ENCODE measurements at places on chromosomes 13 and 19.

GRCh38 chr19:40055832-40056504, at the start of gene ZNF780B:
ZNF780B (minus strand) TSS chr19:40056231; CDS start chr19:40050332, 5,899 bp downstream.
- DNase-seq: peak; percentile 73

DNA sequence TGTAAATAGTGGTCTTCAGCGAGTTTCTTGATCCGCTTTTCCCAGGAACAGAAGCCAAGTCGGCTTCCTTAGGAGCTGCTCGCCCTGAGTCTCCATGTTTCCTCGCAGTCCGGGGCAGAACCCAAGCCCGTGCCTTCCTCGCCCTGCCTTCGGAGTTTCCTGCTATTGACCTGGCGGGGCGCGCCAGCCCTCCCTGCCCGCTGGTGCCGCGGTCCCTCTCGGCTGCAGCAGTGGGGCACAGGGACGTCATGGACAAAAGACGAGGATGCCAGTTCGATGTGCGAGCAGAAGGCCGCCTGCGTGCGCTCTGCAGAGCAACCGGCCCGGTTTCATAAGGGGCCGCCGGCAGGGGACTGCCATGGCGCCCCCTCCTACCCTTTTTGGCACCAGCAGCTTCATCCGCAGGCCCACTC, 156.6 kb downstream of the TM9SF2 start:
- no peak for DNase-seq

- no peak for DNase-seq
These were observed 696 bp downstream of the NUP58 start for GRCh38 chr13:25302121-25302520.

DNA sequence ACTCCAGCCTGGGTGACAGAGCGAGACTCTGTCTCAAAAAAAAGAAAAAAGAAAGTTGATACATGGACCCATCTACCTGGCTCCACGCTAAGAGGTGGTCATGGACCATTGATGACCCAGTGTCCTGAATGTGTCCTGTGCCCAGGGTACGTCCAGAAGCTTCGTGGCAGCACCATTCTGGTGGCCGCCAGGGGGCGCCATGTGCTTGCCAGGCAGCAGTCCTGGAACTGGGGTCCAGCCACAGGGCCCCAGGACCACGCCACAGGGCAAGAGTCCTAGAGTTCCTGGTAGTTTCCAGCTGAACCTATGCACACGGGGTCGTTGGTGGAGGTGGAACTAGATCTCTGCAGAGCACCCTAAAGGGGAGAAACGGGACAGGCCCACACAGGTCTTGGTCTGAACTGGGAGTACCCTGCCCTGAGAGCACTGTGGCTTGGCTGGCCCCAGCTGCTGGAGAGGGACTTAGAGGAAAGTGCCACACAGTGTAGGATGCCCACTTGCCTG, 19.9 kb upstream of the FBXO27 start:
- peak; percentile 59 for DNase-seq

- DNase-seq: no peak
These were observed 139.0 kb downstream of the RAP2A start for GRCh38 chr13:97573011-97573410.

DNA sequence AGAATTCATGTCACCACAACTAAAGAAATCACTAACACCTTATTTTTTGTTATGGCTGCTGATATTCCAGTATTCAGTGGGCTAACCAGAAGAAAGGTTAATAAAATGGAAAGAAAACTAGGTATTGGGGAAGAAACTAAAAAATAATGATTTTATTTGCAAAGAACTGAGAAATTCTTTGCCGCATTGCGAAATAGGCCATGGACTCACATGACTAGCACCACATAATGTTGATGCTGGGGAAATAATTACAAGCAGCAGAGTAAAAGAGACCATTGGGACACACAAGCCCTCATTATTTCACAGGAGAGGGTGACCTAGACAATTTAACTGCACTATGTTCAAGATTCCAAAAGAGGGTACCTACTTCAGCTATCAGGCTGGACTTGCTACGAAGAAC, 1411.5 kb downstream of the SLITRK5 start:
- no peak for DNase-seq

DNA sequence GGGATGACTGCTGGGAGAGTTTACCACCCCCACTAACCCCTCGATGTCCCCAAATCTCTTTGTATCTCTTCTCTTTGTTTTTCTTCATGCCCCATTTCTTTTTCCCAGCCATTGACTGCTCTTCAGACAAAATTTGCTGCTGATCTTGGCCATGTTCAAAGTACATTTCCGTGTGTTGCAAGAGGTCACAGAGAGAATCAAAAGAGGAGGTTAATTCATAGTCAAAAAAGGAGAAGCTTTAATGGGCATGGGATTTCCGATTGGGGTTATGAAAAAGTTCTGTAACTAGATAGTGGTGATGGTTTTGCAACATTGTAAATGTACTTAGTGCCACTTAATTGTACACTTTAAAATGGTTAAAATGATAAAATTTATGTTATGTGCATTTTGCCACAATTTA, 121.1 kb downstream of the FLT1 start:
- no peak for DNase-seq

GRCh38 chr19:46082728-46083050, 41.8 kb downstream of the IGFL3 start:
- no peak for DNase-seq

DNA sequence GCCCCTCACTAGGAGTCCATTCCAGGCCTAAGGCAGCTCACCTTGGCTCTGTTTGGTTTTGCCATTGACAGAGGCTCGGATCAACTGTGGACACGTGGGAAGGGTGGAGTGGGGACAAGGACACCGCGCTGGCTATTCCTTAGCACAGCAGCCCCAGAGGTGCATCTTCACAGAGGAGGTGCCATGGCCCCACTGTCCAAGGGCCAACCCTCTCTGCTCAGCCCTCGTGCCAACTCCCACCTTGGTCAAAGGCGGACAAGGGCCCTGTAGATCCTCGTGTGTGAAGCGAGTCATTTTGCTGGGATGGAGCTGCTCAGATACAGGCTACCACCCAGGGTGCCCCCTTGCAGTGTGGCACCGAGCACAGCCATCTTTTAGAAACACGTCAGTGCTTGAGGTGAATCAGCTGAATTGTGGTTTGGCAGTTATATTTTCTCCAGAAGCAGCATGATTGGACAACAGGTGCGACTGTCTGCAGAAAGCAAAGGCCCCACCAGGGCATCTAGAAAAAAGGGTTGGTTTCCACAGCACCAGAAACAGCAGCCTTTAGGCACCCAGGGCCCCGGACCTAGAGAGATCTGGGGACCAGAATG, 192.1 kb upstream of the GPR12 start:
- no peak for DNase-seq

DNA sequence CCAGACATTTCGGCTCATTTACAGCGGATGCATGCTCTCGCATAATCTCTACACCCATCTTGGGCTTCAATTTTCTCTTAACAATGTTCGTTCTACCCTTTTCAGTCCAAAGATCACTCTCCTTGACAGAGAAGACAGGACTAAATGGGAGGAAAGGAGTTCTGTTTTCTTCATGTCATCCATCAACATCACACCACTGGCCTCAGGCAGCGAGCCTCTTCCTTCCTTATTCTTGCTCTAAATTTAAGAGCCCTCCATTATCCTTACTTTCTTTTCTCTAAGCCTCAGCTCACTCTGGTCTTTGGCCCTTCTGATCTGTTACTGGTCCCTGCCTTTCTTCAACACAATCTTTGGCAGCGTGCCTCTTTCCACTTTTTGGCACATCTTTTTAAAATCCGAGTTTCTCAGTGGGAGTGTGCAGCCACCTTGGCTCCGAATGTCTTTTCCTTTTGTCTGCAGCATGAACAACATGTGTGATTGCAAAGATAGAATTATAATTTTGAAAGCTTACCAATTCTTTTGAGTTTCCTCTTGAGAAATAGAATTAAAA, 98.7 kb downstream of the FAM216B start:
- DNase-seq: no peak

GRCh38 chr13:93477238-93477637, 250.6 kb downstream of the GPC6 start:
- DNase-seq: no peak

Measured in GM13977 (cell line).